ENCODE measurements at places on chromosomes 5 and 9.
A peak's percentile ranks its signal among the peaks of the same experiment; 100 is the strongest.

- no peak for DNase-seq
These were observed 52.3 kb upstream of the MYOT start for GRCh38 chr5:137815202-137815990.

DNA sequence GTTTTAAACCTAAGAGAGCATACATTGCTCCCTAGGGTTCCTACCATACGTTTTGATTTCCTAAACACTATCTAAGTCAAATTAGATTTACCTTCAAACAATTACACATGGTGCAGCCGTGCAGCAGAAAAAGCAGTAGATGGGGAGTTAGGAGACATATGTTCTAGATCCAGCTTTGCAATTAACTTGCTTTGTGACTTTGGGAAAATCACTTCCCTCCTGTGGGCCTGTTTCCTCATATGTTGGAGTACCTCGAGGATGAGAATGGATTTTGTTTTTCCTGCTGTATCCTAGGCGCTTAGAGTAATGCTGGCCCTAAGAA lies 711 bp downstream of the MRPL50 start:
- no peak for DNase-seq

DNA sequence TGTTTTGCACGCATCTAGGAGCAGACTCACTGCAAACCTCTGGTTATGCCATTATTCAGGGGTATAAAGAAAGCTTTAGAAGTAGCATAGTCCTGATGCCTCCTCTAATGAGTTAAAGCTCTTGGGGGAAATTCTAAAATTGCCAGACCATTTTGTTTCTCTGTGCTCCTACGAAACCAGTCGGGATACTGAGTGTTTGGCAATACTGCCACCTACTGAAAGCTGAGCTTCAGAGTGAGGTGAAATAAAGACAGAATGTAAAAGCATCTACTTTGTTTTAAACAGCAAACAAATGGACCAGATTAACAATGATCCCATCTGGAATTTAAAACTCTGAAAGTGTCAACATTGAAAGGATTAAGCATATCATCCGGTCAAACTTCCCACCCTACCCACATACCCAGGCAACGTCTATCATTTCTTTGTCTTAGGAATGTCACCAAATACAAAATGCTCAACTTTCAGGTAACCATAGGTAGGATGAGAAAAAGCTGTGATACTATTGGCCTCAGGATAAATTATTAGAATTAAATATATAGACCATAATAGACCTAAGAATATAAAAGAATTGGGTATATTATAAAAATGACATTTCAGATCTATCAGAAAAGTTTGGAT lies 77.8 kb upstream of the SHISAL2B start:
- no peak for DNase-seq

- DNase-seq: no peak
These were observed 4.6 kb downstream of the SURF4 start for GRCh38 chr9:133371261-133371711.

DNA sequence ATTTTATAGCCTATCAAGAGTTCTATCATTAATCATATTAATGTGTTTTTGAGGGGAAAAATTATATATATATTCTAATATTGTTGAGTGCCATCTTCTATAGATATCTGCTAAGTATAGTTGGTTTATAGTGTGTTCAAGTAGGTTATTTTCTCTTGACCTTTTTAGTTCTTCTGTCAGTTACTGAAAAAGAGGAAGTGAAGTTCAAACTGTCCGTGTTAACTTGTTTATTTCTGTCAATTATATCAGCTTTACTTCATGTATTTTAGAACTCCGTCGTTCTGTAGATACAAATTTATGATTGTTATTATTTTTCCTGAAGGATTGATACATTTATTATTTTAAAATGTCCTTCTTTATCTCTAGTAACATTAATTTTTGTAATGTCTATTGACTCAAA lies 1209.1 kb downstream of the CDH12 start:
- DNase-seq: no peak

DNA sequence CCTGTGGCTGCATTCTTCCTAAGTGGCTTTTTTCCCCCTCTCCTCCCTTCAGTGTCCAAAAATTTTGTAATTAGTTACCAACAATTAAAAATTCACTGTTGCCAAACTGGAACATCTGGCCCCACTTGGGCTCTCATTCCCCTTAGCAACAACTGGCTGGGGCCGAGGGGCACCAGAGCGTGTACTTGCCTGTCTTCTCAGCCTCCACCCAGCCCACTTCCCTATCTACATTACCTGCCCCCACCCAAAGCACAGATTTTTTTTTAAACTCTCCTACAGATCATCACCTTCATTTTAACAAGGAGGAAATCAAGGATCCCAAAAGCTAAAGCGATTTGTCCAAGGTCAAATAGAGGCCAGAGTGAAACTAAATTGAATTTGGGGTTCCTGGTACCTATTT lies 278.8 kb downstream of the EBF1 start:
- DNase-seq: no peak

DNA sequence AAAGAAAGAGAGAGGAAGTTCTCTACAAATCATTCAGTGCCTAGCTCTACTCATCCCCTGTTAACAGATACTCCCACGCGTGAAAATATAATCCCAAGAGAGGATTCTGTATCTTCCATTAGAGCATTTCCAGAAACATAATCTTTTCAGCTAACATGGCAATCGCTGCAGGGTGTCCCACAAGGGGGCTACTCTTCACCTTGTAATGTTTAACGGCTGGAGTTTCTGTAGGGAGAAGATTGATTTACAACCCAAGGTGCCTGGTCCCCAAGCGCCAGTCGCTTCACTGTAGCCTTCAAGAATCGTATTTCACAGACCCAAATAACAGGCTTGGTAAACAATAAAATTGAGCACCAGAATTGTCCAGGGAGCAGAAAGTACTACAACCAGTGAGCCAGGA lies 318.7 kb downstream of the TLE1 start:
- DNase-seq: no peak

- DNase-seq: no peak
These were observed 518 bp downstream of the LOX start for GRCh38 chr5:122077366-122078115.

DNA sequence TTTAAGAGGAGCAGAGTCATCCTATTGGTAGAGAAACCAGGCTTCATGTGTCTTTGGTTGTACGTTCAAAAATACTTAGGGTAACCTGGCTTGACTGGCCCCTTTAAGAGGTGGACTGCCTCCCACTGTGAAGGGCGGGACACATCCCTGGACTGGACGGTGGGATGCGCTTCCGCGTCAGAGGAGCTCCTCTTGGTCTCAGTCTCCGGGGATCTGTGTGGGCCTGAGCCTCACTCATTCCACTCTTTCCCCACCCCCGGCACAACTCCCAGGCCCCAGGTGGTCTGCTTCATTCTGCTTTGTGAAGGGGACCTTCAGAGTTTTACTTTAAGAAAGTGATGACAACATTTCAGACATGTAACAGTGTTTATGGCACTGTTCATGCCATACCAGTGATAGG lies 601.1 kb downstream of the IRX1 start:
- no peak for DNase-seq

DNA sequence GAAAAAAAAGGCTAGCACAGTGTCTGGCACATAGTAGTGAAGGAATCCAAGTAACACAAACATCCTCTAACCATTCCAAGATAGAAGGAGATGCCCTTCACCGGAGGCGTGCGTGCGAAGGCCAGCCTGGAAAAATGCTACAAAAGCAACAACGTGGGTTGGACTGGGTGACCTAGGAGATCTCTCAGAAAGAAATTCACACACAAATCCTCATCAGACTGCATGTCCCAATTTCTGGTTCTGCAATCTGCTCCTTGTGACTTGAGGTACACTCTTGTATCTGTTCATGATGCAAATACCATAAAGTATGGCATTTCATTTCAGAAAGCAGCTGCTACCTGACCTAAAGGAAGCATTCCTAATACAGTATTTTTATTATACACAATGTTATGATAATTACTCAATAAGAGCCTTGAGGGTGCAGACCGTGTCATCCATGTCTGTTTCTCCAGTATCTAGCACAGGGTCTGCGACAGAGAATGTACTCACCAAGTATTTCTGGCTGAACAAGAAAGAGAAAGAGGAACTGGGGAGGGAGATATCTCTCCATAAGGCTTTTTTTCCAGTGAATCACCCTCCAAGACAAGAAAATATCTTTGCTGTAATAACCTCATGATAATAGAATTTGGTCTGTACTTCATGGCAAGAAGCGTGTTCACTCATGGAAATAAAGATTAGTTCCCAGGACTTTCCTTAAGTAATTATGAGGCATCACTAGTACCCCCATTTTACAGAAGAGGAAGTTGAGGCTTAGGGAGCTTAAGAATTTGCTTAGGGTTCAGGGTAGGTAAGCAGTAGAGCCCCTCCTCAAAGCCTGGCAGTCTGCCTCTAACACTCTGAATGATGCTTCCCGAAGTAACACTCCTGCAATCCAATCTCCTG lies 138.3 kb downstream of the CDK5RAP2 start:
- DNase-seq: no peak

DNA sequence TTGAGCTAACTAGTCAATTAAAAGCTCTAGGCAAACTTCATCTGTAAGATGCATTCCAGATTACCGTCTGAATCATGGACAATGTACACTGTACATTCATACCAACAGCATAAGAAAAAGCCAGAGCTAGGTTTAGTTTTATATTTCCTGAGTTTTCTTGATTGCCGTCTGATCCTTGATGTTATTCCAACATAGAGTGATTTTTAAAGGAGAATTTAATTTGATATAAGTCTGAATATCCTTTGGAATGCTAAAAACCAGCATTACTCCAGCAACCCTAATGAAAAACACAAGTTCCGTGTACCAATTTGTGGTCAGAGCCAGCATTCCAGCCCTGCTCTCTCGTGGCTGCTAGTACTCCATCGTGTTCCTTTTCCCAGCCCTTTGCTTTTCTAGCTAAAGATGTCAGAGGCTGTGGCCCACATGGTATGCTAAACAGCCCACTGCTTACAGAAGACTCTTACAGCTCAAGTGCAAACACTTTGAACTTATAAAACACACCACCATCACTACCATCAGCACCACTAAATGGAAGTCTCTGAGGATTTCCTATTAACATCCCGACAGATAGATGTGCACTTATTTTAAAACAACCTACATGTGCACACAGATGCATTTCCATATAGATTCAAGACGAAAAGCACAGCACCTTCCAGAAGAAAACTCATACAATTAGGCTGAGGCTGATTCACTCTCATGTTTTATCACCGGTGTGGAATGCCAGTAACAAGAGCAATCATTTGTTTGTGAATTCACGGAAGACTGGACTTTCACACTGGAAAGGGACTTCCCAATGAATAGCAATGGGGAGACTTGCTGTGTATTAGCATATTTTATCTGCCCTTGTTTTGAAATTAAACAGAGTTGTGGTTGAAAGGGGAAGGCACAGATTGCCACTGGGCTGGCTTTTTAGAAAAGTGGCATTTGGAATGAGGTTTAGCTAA lies 246.9 kb upstream of the GAS1 start:
- no peak for DNase-seq

GRCh38 chr5:52010454-52010853 lies 627.2 kb downstream of the ISL1 start:
- no peak for DNase-seq

DNA sequence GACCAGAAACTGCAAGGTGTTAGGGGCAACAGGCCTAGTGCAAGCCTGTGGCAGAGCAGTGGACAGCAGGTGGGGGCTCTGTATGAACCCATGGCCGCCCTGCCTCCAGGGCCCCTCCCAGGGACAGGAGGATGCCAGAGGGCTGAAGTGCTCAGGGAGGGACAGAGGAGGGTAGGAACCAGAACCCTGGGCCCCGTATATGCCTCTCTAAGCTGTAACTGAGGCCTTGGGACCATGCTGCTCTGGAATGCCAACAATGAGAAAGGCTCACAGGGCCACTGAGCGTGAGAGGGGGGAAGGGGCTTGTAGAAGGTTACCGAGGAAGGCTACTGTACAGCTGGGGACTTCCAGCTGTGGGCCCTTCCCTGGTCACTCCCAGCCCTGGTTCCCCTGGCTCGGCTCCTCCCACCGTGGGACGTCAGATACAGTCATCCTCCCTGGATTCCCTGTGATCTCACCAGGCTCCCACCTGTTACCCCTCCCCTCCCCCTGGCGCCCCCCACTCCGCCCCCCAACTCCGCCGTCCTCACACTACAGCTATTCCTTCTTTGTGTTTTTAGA lies 21.1 kb downstream of the AQP7 start:
- no peak for DNase-seq

GRCh38 chr5:53041071-53041692 lies 52.0 kb downstream of the ITGA2 start:
- DNase-seq: no peak

DNA sequence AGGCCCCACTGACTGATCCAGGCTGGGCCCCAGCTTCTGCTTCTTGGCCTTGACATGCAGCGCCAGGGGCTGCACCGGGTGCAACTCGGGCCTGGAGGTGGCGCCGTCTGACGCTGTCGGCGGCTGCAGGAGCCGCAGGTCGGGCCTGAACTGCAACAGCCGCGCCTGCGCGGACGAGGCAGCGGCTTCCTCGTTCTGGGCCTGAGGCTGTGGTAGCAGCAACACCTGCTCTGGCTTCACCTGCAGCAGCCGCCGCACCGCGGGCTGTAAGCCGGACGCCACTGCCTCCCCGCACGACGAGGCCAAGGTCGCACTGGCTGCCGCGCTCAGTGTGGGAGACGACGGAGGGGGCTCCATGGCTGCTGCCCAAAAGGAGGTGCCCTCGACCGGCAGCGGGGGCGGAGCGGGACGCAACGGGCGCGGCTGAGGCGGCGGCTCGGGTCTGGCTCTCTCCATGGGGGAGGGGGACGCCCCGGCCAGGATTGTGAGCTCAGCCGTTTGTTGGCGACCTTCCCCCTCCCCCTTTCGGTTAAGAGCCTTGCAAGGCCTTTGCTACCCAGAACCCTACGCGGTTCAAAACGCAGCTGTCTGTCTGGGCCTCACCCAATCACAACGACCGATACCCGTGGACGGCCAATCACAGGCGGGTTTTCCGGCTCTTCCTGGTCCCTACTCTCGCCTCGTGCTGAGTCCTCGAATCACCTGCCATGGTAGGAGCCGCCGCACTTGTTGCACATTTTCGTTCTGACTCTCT lies 438 bp downstream of the SOX30 start:
- DNase-seq: peak; percentile 14

- DNase-seq: no peak
These were observed 4.9 kb downstream of the SHOC1 start for GRCh38 chr9:111789881-111790280.

- no peak for DNase-seq
These were observed 70.2 kb downstream of the SLC25A46 start for GRCh38 chr5:110809006-110809405.

DNA sequence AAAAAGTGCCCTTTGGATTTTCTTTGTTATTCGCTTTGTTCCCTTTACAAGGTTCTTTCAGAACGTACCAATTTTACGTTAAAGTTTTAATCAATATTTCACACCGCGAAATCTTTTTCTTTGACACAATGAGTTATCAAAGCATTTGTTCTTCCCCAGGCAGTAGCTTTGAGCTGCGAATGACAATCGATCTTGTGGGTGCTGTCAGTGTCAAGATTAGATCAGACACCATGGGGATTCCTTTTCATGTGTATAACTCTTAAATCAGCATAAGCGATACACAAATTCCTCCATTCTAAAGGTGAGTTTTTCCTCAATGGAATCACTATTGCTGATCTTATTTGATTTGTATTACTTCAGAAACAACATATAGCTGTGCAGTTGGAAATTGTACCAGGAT lies 145.5 kb downstream of the ST8SIA4 start:
- DNase-seq: no peak

GRCh38 chr9:74497748-74498620 lies 849 bp downstream of the RORB start:
- DNase-seq: no peak

Measured in gastrocnemius medialis (tissue), 4 donors.